H1 (cell line): ENCODE measurements at places on chromosomes 12 and 14.

- DNase-seq, result no peak
- no peak overlapping the region for H3K4me3 ChIP-seq
Observed at GRCh38 chr12:68344126-68344525, 12.0 kb upstream of the MDM1 start.

DNA sequence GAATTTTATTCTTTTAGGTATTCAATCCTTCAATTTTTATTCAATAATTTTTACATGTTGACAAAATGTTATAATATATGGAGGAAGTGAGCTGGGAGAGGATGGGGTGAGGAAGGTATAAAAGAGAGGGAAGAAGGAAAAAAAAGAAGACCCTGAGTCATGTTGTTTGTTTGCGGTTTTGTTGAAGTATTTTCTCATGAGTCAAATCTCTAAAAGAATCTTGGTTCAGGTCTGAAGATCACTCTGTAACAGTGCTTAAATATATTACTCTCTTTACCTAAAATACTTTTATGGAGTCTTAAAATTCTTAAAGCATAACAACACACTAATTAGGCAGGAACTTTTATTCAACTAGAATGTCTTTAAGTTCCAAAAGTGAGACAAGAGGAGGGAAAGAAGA, 489.6 kb upstream of the GARIN6 start:
- H3K27me3 ChIP-seq, result no peaks in the 10 kb centered on the region
- peaks cover 6% of the 10 kb centered on the region for H3K4me1 ChIP-seq
- no peaks in the 10 kb centered on the region for H3K36me3 ChIP-seq
- H3K4me3 ChIP-seq, result no peak overlapping the region
- H3K27ac ChIP-seq, result no peak overlapping the region

DNA sequence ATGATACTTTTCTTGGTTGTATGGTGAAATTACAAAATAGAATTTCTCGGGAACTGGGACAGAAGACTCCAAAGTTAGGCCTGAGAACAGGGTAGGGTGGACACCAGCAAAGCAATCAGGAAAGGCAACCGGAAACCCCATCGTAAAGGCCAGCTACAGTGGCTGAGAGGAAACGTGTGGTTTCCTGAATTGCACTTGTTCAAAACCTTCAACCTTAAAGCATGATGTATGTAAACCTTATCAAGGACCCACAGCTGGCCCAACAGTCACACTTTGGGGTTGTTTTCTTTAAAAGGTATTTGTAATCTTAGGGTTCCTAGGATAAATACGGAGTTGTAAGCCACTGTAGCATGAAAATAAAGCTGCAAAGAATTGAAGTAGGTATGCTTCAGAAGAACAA, 2.2 kb upstream of the PTGDR start:
- peaks cover 48% of the 10 kb centered on the region for H3K27me3 ChIP-seq
- H3K27ac ChIP-seq, result no peak overlapping the region
- H3K36me3 ChIP-seq, result no peaks in the 10 kb centered on the region
- DNase-seq, result no peak

GRCh38 chr14:54278665-54279295, 118.0 kb upstream of the CDKN3 start:
- no peak overlapping the region for H3K27ac ChIP-seq
- no peaks in the 10 kb centered on the region for H3K36me3 ChIP-seq
- no peaks in the 10 kb centered on the region for H3K27me3 ChIP-seq
- DNase-seq, result no peak
- no peak overlapping the region for H3K4me3 ChIP-seq

DNA sequence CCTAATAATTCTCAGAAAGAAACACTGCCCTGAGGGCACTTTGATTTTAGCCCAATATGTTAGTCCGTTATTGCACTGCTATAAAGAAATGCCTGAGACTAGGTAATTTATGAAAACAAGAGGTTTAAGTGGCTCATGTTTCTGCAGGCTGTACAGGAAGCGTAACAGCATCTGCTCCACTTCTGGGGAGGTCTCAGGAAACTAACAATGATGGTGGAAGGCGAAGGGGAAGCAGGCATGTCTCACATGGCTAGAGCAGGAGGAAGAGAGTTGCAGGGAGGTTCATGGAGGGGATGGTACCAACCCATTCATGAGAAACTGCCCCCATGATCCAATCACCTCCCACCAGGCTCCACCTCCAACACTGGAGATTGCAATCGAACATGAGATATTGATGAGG, 49.4 kb upstream of the RERG start:
- no peak overlapping the region for H3K4me3 ChIP-seq
- H3K27me3 ChIP-seq, result no peaks in the 10 kb centered on the region
- H3K36me3 ChIP-seq, result no peaks in the 10 kb centered on the region
- H3K27ac ChIP-seq, result no peak overlapping the region
- no peaks in the 10 kb centered on the region for H3K4me1 ChIP-seq

- no peaks in the 10 kb centered on the region; the same call in 1 of the 2 replicates for H3K27me3 ChIP-seq
- H3K4me3 ChIP-seq, result no peak overlapping the region
- no peak overlapping the region for H3K27ac ChIP-seq
- no peaks in the 10 kb centered on the region for H3K4me1 ChIP-seq
Observed at GRCh38 chr14:87067591-87067990, 925.4 kb downstream of the GALC start.

- H3K27me3 ChIP-seq, result no peaks in the 10 kb centered on the region
- no peaks in the 10 kb centered on the region for H3K36me3 ChIP-seq
- no peaks in the 10 kb centered on the region for H3K4me1 ChIP-seq
- no peak for DNase-seq
- H3K27ac ChIP-seq, result no peak overlapping the region
Observed at GRCh38 chr14:63686926-63687325, 40.9 kb downstream of the SGPP1 start.

DNA sequence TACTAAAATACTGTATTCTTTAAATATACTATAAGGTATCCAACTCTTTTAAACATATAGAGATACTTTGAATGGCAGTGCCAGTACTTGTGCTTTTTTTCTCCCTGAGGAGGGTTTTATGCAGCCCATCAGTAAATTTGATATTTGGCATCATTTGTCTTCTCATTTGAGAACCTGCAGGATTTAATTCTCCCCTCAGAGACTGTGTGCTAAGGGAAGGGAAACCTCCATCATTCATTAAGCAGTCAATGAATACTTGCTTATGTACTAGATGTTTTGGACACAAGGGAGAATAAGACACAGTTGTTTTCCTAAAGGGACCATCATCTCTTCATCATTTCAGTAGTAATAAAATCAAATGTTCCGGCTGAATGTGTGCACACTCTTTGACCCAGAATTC, 40.8 kb downstream of the FRS2 start:
- H3K27ac ChIP-seq, result no peak overlapping the region
- DNase-seq, result no peak
- no peaks in the 10 kb centered on the region for H3K36me3 ChIP-seq
- H3K27me3 ChIP-seq, result no peaks in the 10 kb centered on the region
- no peak overlapping the region for H3K4me3 ChIP-seq

DNA sequence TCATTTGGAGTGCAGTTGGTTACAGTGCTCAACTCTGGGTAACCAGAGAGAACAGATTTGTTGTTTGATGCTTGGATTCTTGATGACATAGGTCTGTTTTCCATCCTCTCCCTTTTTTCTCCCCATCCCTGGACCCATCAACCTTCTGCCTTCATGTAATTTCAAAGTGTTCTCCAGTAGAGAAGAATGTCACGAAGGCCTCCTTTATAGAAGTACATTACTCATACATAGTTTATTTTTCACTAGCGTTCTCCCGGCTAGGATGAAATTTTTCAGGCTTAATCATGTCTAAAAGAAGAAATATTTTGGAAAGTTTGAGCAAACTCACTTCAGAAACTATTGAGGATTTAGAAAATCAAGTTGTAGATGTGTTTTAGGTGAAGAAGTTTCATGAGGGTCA, 20.9 kb upstream of the APPL2 start:
- DNase-seq, result no peak
- H3K4me3 ChIP-seq, result no peak overlapping the region
- no peaks in the 10 kb centered on the region for H3K4me1 ChIP-seq
